ENCODE measurements at places on chromosomes 3 and 15.

- no peak for DNase-seq
Observed at GRCh38 chr3:95971573-95971972, 842.8 kb upstream of the EPHA6 start.

DNA sequence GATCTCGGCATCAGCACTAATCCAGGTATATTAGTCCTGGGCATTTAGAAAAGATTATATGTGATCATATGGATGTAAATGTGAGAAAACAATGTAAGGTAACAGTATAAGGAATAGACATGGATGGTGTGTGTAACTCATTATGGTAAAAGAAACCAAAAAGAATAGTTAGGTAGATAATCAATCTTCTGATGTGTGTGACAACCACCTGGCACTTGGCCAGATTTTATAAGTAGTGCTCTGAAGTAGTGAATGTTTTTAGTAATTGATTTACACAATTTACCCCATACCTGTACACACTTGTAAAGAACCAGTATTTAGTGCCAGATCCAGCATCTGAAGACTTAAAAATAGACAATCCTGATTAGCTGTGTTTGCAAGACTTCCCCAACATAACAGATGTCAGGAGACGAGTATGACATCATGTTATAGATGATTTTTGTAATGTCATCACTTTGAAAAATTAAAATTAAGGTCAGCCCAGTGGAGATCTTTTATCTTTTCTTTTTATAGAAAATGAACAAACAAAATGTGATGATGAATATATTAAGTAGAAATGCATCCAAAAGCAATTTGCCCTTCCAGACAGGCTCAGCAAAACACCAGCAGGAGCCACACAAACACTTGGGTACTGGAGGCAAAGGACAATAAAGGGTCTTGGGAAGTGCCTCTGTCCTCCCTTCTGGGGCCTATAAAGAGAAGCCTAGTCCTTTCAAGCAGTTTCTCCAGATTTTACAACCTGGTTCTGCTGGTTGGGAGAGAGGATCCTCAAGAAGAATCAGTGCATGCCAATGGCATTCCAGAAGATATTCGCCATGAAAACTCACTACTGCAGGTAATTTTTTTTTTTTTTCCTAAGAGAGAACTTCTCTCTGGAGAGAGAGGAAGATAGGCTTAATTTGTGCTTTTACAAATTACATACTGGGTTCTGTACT is 140.7 kb downstream of the MECOM start:
- no peak for DNase-seq

DNA sequence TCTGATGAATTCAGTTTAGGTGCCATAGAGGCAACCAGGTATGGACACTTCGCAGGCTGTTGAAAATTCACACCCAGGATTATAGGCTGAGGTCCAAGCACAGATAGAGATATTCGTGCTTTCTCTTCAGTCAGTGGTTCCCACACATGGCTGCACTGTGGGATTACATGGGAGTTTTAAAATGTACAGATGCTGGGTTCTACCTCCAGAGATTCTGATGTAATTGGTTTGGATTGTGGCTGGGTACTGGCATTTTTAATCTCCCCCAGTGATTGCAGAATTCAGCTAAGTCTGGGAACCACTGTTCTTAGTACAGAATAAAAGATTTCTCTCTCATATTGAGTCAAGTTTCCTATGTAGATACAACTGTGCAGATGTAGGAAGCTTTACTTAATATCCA is 91.6 kb downstream of the FOXB1 start:
- DNase-seq: no peak

GRCh38 chr3:15051531-15051930 is 13.6 kb downstream of the MRPS25 start:
- DNase-seq: no peak

GRCh38 chr3:76765511-76765910 is 274.4 kb upstream of the ROBO2 start:
- no peak for DNase-seq

- no peak for DNase-seq
Observed at GRCh38 chr3:178318340-178318739, 217.9 kb upstream of the KCNMB2 start.

GRCh38 chr3:187737006-187737367 is 8.3 kb downstream of the BCL6 start:
- no peak for DNase-seq

DNA sequence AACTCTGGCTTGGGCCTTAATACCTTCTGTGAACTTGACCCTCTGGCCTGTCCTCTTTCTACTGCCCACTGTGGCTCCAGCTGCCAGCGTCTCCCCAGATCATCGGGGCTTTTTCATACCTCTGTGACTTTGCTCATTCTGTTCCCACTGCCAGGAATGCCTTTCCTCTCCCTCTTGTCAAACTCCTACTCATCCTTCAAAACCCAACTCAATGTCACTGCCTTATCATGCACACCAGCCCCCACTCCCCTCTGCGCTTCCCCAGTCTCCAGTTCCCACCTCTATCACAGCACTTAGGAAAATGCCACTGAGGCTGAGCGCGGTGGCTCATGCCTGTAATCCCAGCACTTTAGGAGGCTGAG is 4.9 kb downstream of the ANPEP start:
- DNase-seq: no peak

- DNase-seq: no peak
Observed at GRCh38 chr3:67489816-67490215, 164.6 kb downstream of the SUCLG2 start.

DNA sequence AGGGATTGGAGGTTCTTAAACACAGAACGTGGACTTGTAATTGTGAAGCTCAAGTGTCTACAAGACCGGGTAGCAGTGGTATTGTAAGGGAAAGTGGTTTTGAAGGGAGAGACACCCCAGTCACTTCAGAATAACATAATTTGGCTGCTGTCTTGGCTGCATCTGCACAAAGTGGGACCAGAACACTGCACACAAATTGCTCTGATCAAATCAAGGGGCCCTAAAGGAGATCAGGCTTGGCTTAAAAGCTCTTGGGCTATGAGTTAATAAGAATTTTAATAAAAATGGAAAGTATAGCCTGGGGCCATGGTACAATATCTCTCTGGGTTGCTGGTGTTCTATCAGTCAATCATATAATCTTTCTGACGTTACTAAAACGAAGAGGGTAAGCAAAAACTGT is 356.1 kb upstream of the ICE2 start:
- DNase-seq: no peak

DNA sequence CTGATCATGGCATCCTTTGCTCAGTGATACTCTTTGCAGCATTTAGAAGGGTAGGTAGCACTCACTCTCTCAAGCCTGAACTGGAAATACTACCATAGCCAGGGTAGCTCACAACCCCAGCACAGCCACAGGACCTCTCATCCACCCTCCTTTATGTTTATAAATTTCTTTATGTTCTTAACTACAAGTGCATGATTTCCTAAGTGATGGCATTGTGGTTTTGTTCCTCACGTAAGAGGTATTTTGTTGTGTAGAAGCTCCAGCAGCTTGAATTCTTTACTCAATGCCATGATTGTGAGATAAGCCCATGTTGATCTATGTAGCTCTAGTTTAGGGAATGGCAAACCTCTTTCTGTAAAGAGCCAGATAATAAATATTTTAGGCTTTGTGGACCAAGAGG is 7.9 kb upstream of the RTP3 start:
- no peak for DNase-seq

GRCh38 chr15:90031231-90031791 is 30.2 kb downstream of the ZNF710 start:
- DNase-seq: no peak

- DNase-seq: no peak
Observed at GRCh38 chr3:22364851-22365250, 613.8 kb upstream of the ZNF385D start.

DNA sequence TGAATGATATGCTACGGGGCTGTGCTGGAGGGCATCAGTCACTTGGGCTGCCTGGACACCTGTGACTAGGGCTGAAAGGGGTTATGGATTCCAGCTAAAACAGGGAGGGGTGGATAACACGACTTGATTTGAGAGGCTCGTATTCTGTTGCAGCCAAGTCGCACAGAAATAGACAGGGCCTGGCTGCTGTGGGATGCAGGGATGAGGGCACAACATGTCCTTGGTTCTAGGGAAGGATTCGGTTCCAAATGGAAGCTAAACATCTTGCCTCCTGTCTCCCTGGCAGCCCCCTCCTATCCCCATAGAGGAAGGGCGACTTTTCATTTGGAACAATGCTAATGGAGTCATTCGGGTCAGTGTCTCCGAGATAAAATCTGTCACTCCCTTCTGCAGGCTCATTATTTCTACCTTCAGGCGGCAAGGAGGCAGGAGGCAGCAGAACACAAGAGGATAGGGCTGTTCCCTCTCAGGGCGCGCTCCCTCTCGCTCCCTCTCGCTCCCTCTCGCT is 433.8 kb upstream of the RBMS3 start:
- DNase-seq: no peak

GRCh38 chr3:124276133-124276532 is 284.2 kb upstream of the ROPN1 start:
- no peak for DNase-seq

- DNase-seq: no peak
Observed at GRCh38 chr15:70447928-70448698, 315.2 kb downstream of the UACA start.

GRCh38 chr3:188752850-188753249 is 418.9 kb upstream of the TPRG1 start:
- DNase-seq: no peak

- no peak for DNase-seq
Observed at GRCh38 chr3:64291345-64291744, 66.1 kb upstream of the PRICKLE2 start.

- DNase-seq: peak; percentile 37
Observed at GRCh38 chr3:8441969-8442559, 59.6 kb upstream of the LMCD1 start.

GRCh38 chr3:171974986-171975837 is 64.2 kb upstream of the FNDC3B start:
- DNase-seq: no peak

- DNase-seq: no peak
Observed at GRCh38 chr15:38696109-38696727, 131.6 kb upstream of the RASGRP1 start.

DNA sequence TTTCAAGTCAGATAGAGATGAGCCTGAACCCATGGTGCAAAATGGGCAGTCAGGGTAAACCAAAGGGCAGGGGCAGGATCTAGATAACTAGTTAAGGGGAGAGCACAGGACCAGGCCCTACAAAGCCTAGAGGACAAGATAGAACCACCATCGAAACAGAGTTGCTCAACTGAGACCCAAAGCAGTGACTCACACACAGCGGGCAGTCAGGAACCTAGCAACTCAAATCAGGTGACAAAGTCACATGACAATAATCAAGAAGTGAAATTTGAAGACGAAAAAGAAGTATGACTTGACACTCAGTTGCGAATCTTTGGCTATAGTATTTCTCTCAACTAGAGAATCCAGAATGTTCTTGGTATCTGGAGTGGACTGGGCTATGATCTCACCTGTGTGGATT is 136.0 kb upstream of the PTPRG start:
- DNase-seq: no peak

- no peak for DNase-seq
Observed at GRCh38 chr15:76286271-76286879, 24.9 kb downstream of the ETFA start.

- no peak for DNase-seq
Observed at GRCh38 chr3:125119752-125120378, 64.1 kb upstream of the HEG1 start.

DNA sequence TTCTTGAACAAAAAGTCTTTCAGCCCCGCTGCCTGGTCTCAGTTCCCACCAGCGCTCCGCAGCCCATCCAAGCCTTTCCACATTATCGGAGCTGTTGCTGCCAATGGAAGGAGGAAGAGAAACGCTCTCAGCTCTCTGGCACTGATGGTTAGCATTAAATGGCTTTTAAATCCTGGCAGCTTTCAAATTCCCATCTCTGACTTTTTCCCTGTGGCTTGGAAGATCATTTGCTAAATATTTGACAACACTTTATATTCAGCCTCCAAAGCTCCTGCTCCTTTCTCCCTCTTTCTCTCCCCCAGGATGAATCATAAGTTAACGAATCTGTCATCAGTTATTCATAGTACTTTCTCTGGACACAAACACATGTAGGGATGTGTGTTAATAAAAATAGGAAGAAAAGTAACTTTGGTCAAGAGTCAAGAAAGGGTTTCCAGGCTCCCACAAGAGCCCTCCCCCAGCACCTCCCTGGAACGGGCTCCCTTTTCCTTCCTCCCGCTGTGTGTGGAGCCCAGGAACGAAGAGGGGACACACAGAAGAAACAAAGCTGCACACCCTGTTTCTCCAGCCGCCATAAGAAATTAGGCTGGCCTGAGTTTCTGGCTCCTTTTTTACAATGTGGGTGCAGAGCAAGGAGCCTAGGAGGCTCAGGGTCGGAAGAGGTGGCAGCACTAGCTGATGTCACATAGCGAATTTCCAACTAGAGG is 47.6 kb upstream of the TSEN2 start:
- no peak for DNase-seq

- DNase-seq: no peak
Observed at GRCh38 chr3:151067158-151067557, 18.3 kb upstream of the MED12L start.

GRCh38 chr15:86162641-86163040 is 83.0 kb downstream of the AGBL1 start:
- no peak for DNase-seq

DNA sequence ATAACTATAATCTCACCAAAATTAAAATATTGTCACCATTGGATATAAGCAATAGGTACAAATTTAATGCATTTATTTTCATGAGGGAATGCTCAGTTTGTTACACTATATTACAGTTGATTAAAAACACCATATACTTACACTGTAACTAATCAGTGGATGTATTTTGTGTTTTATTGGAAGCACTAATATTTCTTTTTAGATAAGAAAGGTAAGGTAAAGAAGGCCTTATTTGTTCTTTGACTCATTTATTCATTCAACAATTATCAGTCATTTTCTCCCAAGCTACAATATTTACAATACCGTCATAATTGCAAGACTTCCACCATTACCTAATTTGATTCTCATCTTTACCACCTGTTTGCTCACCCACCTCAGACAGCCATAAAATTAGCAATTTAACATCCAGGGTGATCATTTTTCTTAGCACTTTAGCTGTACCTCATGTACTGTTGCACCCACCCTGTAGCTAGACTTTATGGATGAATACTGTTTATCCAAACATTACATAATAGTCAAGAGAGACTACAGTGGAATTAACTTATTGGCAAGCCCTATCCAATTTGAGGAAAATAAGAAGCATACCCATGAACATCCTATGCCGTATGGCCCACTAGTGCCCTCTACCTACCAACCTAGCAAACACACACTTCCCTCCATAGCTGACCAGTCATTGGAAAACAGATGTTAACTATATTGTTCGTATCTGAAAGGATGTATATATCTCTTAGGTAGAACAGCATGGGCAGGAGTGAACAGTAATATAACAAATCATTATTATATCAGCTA is 229.6 kb downstream of the BBX start:
- DNase-seq: no peak

DNA sequence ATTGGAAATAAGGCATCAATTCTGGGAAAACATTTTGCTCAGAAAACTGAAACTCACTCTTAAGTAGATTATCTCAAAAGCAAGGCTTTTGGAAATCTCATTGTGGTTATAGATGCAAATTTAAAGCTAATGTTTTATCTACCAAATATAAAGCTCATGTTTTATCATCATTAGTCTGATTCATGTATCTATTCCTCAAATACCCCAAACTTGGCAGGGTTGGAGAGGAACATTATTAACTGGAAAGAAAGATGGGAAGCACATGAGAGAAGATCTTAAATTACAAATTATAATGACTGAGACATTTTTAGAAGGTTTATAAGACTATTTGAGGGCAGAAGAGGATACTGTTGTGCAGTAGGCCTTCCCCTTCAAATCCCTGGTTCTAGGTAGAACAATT is 137.3 kb upstream of the TGFBR2 start:
- no peak for DNase-seq
